ENCODE measurements at places on chromosomes 6 and 20.

- H3K27me3 ChIP-seq, result peaks cover 8% of the 10 kb centered on the region
- H3K36me3 ChIP-seq, result no peaks in the 10 kb centered on the region
- H3K27ac ChIP-seq, result no peak overlapping the region
Measured at GRCh38 chr20:13264907-13265306, 43.8 kb downstream of the ISM1 start.

DNA sequence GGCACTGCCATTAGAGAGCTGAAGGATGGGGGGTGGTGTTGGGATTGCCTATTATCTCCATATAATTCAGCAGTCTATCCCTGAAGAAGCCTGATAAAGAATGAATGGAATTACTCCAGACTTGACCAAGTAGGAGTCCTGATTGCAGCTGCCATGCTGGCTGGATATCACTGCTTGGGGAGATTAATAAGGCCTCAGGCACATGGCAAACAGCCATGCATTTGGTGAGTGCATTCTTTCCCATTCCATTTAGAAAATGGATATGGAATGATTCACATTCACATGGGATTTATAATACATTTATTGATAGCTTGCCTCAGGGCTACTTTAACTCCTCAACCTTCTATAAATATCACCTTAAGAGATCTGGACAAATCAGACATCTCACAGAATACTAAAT is 49.6 kb upstream of the HLA-A start:
- H3K27me3 ChIP-seq, result no peaks in the 10 kb centered on the region
- peaks cover 7% of the 10 kb centered on the region for H3K4me1 ChIP-seq
- H3K4me3 ChIP-seq, result no peak overlapping the region
- DNase-seq, result no peak

DNA sequence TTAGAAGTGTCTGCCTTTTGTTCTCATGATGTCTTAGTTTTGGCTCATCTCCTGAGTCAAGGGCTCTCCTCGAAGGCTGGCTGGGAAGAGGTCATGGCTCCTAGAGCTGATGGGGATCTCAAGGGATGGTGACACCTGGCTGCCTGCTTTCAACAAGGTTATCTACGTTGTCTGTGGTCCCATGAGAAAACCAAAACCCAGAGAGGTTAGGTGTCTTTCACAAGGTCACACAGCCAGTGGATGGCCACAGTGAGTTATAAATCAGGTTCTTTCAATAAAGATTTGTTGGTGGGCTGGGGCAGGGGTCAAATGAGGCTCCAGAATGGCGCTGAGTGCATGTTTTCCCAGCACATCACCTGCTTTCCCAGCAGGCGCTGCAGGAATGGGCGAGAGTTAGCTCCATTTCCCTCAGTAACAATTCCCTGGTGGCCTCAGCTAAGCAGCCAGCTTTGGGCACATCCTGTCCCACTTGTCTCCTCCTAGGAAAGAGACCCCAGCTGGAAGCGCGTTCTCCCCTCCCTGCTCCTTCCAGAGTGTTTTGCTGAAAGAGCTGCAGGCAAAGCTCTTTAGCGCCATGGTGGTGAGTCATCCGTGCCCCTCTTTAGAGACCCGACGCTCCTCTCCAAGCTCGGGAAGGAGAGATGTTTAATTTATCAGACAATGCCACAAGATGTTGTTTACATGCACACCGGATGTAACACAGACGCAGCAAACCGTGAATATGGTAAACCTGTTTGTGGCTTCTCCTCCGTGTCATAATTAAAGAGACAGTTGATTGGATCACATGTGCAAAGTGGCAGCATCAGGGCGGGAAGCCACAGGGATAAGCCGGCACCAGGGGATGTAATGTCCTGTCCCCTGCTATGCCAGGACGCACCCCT is 109.7 kb downstream of the LRFN2 start:
- no peaks in the 10 kb centered on the region for H3K36me3 ChIP-seq
- peak; percentile 42 for DNase-seq
- H3K27me3 ChIP-seq, result peaks cover 2% of the 10 kb centered on the region

DNA sequence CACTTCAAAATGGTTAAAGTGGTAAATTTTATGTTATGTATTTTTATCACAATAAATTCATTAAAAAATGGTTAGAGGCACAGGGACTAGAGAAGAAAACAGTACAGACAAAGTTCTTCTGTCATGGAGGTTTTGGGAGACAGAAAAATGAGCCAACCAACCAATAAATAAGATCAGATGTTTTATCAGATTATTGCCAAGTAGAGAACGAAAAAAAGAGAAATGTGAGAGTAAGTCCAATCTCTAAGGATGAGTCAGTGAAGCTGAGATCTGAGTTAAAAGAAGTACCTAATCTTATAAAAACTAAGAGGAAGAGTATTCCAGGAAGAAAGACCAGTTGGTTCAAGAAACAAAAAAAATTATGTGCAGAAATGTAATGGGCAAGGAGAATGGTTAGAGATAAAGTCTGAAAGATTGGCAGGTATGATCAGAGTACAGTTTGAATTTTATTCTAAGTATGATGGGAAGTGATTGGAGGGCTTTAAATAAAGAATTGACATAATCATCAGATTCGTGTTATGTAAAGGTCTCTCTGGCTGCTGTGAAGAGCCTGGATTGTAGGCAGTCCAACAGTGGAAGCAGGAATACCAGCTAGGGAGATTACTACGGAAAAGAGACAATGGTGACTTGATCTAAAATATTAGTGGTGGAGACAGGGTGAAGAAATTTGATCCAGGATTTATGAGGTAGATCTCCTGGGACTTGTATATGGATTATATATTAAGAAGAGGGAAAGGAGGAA is 79.6 kb downstream of the RCAN2 start:
- peaks cover 11% of the 10 kb centered on the region for H3K27me3 ChIP-seq
- no peaks in the 10 kb centered on the region for H3K36me3 ChIP-seq
- H3K4me1 ChIP-seq, result no peaks in the 10 kb centered on the region
- H3K27ac ChIP-seq, result no peak overlapping the region

DNA sequence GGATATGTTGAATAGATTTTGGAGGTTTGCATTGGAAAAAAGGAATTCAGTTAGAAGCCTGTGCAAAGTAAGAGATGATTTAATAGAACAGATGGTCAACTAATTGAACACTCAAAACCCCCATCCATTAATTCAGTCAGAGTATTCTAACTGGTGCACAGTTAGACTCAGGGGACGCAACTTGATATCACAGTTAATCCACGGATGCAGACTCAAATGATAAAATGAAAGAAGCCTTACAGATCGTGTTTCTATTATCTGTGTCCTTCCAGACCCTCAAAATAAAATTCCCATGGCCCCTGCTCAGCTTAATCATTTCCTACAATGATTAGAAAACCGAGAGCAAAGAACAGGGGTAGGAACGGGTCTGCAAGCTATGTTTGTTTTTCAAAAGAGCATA is 45.4 kb upstream of the DTNBP1 start:
- no peak overlapping the region for H3K27ac ChIP-seq
- no peaks in the 10 kb centered on the region for H3K36me3 ChIP-seq
- H3K27me3 ChIP-seq, result peaks cover 5% of the 10 kb centered on the region
- H3K4me3 ChIP-seq, result no peak overlapping the region
- DNase-seq, result no peak
- no peaks in the 10 kb centered on the region for H3K4me1 ChIP-seq

GRCh38 chr6:33454009-33454946 is at the start of gene ZBTB9:
ZBTB9 (plus strand) TSS chr6:33454576; CDS start chr6:33455101, 525 bp downstream.
- H3K4me3 ChIP-seq, result peak within 1 kb of the TSS; percentile 94
- peak; percentile 97 for DNase-seq
- peaks cover 2% of the 10 kb centered on the region for H3K27me3 ChIP-seq
- H3K36me3 ChIP-seq, result peaks cover 17% of the 10 kb centered on the region
- peak within 1 kb of the TSS; percentile 88 for H3K27ac ChIP-seq

GRCh38 chr20:38126932-38127621 is 38.0 kb downstream of the TGM2 start:
- peaks cover 6% of the 10 kb centered on the region for H3K4me1 ChIP-seq
- H3K36me3 ChIP-seq, result no peaks in the 10 kb centered on the region
- no peaks in the 10 kb centered on the region for H3K27me3 ChIP-seq
- H3K4me3 ChIP-seq, result no peak overlapping the region
- no peak for DNase-seq

DNA sequence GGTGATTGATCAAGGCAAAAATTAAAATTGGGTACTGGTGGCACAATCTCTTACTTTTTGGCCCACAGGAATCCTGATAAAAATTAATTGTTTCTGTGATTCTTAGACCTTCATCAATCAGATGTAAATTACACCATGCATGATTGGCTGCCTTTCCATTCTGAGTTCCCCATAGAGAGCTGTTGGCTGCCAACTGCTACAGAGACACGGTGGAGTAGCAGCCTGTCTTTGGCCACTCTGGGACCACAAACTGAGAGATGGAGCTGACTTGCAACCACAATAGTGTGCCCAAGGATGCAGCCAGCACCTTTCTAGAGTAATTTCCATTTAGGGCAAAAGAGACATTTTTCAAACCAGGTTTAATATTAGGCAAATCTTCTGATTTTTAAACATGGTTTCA is 274.3 kb upstream of the MMS22L start:
- H3K4me1 ChIP-seq, result no peaks in the 10 kb centered on the region
- no peak overlapping the region for H3K4me3 ChIP-seq
- no peaks in the 10 kb centered on the region for H3K27me3 ChIP-seq

DNA sequence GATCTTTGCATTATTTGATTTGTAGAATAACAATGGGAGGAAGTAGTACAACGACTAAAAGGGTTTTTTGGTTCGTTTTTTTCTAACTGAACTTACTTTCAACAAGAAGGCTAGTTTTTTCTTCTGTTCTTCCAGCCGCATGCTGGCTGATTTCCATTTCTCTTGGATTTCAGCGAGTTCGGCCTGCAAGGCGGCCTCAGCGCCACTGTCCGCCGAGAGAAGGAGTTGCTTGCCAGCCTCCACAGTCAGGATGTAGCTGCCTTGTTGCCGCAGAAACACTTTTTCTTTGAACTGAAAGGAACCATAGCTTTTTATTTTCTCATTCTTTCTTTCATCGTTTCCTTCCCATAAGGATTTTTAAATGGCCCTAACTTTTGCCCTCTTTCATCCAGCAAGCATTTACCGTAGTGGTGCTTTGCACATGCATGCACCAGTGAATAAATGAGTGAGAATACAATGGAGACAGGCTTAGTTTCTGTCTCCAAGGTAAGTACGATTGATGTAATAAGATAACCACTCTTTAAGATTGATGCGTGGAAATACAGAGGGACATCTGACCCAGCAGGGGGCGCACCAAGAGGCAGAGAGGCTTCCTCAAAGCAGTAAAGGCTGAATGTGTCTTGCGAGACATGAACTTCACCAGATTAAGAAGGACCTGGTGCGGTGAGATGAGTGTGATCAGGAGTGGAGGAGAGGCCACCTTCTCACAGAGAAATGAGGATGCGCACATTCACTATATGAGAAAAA is 398.8 kb downstream of the ESR1 start:
- peak; percentile 56 for DNase-seq
- H3K27me3 ChIP-seq, result no peaks in the 10 kb centered on the region
- H3K4me1 ChIP-seq, result no peaks in the 10 kb centered on the region
- H3K36me3 ChIP-seq, result peaks cover 45% of the 10 kb centered on the region

- H3K4me3 ChIP-seq, result no peak overlapping the region
- H3K4me1 ChIP-seq, result peaks cover 21% of the 10 kb centered on the region
- H3K27me3 ChIP-seq, result no peaks in the 10 kb centered on the region
- no peak overlapping the region for H3K27ac ChIP-seq
Measured at GRCh38 chr6:26420688-26421171, 18.7 kb downstream of the BTN3A1 start.

- H3K4me3 ChIP-seq, result no peak overlapping the region
- H3K36me3 ChIP-seq, result no peaks in the 10 kb centered on the region
- peaks cover 20% of the 10 kb centered on the region for H3K4me1 ChIP-seq
Measured at GRCh38 chr20:5526516-5526915, 209.8 kb upstream of the PROKR2 start.
